ENCODE measurements at places on chromosomes 2 and 18.

DNA sequence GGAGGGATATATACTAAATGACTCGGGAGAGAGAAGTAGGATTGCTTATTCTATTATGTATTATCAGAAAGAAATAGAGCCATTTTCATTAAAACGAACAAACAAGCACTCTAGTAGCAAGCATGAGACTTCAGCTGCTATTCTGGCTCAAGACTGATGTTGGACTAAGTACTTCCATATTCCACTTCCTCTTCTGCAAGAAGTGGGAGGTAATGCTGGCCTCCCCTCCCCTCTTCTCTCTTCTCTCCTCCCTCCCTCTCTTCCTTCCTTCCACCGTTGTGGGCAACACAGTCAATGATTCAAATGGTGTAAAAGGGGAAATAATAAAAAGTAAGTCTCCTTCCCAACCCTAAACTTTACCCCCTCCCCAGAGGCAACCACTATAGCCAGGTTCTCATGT is 62.6 kb downstream of the EMX1 start:
- no peak for DNase-seq

GRCh38 chr2:240131941-240132650 is 4.0 kb downstream of the COPS9 start:
- no peak for DNase-seq

DNA sequence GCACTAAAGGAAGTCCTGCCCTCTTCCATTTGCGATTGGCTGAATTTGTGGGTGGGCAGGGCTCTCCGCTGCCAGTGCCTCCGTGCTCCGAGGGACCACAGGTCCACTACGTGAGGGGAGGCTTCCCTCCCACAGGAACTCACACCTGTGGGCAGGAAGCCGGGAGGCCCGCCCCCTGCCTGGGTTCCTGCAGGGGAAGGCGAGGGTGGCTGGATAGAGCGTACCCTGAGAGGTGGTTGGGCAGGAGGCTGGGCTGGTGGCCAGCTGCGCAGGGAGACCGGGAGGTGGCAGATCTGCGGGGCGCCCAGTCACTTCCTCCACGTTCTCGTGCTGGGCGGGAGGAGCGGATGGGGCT is 47.0 kb upstream of the PTH2R start:
- no peak for DNase-seq

DNA sequence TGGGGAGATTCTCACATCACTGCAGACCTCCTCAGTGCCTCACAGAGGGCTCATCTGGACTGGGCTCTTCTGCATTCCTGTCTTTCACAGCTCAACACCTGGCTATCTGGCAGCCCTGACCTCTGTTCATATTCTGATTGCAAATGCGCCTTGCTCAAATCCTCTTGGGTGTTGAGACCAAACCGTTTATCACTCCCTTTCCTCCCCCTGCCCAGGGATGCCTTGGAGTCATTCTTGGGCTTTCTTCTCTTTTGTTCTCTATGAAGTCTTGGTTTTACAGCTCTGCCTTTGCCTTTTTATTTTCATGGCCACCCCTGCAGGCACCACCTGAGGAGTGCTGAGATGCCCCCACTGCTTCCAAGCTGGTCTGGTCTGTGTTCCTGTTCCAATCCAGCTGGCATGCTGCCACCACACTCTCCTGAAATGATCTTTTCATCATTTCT is 26.3 kb downstream of the TUBB6 start:
- no peak for DNase-seq

DNA sequence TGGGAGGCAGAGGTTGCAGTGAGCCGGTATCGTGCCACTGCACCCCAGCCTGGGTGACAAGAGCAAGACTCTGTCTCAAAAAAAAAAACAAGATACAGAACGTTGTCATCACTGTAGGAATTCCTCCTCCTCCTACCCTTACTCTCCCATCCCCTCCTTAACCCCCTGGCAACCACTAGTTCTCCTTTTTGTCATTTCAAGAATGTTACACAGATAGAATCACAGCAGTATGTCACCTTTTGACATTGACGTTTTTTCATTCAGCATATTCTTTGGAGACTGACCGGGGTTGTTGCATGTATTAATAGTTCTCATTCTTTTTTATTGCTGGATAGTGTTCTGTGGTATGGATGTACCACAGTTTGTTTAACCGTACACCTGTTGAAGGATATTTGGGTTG is 32.4 kb downstream of the TTLL4 start:
- no peak for DNase-seq

DNA sequence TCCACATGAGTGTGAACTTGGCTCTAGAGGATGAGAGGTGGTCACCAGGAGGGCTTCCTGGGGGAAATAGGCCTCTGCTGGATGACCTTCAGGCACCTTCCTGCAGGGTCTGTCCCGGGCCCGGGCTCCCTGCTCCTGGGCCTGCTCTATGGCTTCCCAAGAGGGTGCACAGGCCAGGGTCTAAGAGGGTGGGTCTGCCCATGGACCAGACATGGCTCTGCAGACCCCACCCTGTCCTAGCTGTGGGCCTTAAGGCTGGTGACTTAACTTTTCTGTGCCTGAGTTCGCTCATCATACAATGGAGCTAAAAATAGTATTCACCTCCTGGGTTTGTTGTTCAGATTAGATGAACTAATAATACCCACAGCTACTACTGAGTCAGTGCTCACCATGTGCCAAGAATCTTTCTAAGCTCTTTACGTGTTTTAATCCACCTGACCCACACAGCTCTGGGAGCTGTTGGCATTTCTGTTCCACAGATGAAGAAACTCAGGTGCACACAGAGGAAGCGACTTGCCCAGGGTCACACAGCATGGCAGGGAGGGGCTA is 14.4 kb downstream of the INHBB start:
- DNase-seq: no peak

DNA sequence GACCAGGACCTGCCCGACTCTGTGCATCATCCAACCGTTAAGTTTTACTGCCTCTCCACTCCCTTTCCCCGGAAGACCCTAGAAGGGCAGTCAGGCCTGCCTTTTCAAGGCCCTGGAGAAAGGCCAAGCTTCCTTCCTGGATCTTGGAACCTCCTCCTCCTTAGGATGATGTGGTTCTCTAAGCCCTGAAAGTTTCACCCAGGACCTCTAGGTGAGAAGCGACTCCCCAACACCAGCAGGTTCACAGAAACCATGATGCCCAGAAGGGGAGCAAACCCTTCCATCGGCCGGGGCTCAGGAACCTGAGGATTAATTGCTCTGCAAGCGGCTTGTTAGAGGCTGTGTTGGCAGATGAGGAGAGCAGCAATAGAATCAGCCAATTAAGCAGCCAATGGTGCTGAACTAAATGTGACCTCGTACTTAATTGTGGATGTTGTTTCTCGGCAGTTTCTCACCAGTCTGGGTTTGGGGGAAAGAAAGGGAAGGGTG is 94.2 kb upstream of the FZD7 start:
- DNase-seq: no peak

GRCh38 chr2:207813942-207814341 is 44.2 kb upstream of the FZD5 start:
- DNase-seq: no peak

DNA sequence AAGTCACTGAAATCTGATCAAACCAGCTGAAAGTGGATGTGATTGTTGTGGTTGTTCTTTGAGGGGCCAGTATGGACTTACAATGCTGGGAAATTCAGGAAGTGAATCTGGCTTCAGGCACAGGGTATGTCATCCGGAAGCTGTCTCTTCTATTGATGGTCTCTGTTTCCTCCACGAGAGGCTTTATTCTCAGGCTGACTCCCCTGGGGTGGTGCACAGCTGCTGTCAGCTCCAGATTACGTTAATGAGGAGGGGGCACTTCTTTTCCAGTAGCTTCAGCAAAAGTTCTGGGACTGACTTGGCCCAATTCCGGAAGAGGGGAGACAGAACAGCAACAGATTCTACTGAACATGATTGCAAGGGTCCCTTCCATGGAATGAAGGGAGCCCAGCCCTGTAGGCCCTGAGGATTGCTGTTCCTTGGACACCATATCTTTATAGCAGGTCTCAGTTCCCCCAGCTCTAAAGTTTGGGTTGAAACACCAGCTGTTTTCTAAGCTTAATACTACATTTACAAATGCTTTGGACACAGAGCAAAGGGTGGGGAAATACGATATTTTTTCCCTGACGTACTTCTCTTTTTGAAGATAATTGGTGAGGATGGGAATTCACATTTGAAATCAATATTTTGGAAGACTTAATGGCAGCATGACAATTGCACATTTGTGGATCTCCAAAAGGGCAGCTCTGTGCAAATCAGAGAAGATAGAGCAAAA is 400.9 kb downstream of the TSN start:
- DNase-seq: no peak

DNA sequence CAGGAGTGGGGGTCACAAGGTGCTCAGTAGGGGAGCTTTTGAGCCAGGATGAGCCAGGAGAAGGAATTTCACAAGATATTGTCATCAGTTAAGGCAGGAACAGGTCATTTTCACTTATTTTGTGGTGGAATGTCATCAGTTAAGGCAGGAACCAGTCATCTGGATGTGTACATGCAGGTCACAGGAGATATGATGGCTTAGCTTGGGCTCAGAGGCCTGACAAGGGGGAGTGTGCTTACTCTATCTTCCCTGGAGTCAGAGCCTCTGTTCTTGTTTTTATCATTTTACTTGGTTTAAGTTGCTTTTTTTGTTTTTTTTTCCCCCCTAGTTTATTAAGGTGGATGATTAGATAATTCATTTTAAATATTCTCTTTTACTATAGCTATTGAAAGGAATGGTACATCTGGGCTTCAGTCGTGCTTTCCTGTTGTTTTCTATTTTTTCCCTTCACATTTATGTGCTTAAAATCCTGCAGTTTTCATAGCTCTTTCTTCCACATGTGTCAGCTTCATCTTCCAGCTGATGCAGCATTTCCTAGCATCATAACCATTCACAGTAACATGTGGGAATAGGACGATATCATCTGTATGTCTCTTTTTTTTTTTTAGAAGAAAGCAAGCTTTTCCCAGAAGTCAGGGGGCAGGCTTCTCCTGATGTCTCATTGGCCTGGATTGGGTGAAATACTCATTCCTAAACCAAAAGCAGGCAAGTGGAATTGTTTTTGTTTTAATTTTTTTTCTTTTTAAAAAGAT is 15.4 kb downstream of the ZNF396 start:
- DNase-seq: no peak

- no peak for DNase-seq
These were observed 577 bp downstream of the ERCC3 start for GRCh38 chr2:127293386-127293747.

DNA sequence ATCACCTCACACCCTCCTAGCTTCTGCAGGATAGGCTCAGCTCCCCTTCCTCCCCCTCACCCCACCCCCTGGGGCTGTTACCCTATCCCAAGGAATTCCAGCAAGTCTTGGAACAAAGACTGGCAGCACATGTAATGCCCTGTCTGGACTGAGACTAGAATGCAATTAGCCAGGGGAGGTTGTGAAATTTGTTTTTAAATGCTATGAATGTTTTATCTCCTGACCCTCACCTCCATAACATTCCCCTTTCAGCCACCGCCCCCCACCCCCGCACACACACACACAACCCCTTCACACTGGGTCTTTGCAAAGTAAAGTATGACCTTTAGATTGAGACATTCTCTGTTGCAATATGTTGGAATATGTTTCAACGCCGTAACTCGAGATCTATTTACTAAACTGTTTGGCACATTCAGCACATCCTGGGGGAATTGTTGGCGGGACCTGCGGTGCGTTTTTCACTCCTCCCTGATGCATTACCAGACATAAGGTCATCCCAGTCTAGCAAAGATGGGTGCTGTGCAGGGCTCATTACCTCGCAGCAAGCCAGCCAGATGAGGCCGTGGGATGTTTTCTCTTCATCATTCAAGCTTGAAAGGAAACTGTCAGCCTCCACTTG is 290.7 kb upstream of the SLC14A2 start:
- no peak for DNase-seq

DNA sequence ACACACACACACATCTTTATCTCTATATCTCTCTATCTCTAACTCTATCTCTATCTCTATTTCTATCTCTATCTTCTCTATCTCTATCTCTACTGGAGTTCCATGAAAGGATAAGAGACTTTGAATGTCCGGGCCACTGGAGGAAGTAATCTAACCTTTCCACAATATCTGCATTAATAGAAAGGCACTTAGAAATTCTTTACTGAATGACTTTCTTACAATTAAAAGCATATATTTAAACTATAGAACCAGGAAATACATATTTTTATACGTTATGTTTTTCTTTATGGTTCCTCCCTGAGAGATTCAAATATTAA is 234.9 kb downstream of the TRIB2 start:
- no peak for DNase-seq

DNA sequence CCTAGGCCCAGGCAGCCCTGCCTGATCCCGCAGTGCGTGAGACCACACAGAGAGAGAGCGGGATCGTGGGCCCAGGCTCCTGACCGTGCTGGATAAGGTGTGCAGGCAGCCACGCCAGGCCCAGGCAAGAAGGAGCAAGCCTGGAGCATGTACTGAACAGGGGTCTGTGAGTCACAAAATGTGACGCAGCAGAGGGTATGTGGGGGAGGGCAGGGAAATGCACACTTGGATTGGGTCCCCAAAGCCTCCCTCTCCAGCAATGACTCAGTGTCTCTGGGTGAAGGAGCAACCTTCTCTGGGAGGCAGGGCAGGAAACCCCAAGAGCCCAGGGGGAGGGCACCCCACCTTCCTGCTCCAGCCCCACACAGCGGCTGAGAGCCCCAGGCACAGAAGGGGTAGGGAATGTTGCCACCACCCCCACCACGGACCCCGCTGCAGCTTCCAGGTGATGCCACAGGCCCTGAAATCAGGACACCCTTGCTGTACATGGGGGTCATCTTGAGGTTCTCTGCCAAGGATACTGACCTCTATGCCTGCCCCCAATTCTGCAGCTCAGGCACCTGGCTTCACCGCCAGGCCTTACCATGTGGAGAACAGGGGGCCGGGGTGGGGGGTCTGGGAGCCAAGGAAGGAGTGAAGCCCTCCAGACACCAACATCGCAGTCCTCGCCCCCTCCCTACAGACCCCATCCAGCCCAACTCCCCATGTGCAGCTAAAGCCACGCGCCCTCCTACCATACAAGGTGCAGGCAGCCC is 1.3 kb upstream of the GPC1 start:
- no peak for DNase-seq

DNA sequence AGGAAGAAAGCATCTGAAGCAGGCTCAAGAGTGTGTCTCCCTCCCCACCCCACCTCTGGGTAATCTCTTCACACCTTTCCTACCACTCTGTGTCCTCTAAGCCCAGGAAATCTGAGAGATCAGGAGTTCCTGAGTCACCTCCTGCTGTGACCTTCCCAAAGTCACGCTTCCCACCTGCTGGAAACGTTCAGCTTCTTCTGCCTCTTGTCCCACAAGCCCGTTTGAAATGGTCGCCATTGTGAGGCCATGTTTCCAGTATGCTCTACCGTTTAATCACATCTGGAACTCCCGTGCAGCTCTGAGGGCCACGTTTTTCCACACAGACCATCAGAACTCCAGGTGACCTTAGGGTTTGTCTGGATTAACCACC is 25.9 kb downstream of the GREB1 start:
- DNase-seq: no peak

All from smooth muscle cell of the brain vasculature (primary cell).